Ovary (tissue), 10 donors: ENCODE measurements at places on chromosomes 12 and 14. TPM values are rescaled to one million over a fixed set of nuclear protein-coding genes. Genes with fewer than 3 reads are reported as not detected.

GRCh38 chr14:92914087-92914656 lies 8.8 kb upstream of the CHGA start:
- DNase-seq = no peak
- no peaks in the 10 kb centered on the region for H3K36me3 ChIP-seq
- H3K4me1 ChIP-seq = no peaks in the 10 kb centered on the region
- no peak overlapping the region for H3K4me3 ChIP-seq
- H3K27ac ChIP-seq = no peak overlapping the region
- no peaks in the 10 kb centered on the region for H3K27me3 ChIP-seq

DNA sequence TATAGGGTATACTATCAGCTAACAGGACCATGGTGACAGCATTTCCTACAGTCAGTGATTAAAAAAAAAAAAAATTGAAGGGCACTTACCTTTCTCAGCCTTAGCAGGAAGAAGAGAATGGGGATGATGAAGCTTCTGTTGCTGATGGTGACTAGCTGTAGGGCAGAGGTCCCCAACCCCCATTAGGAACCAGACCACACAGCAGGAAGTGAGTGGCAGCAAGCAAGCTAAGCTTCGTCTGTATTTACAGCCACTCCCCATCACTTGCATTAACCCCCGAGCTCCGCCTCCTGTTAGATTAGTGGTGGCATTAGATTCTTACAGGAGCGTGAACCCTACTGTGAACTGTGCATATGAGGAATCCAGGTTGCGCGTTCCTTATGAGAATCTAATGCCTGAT lies 91.3 kb upstream of the USP44 start:
- no peaks in the 10 kb centered on the region for H3K36me3 ChIP-seq
- no peaks in the 10 kb centered on the region for H3K4me1 ChIP-seq
- no peak overlapping the region for H3K27ac ChIP-seq
- DNase-seq = no peak
- H3K27me3 ChIP-seq = no peaks in the 10 kb centered on the region

GLIPR1L1 gene
- total RNA-seq = not detected

GRCh38 chr14:70527501-70528105 lies 7.2 kb downstream of the ADAM20 start:
- no peaks in the 10 kb centered on the region for H3K27me3 ChIP-seq
- no peak overlapping the region for H3K27ac ChIP-seq

- H3K4me3 ChIP-seq = no peak overlapping the region
- no peak for DNase-seq
- H3K27ac ChIP-seq = no peak overlapping the region
- peaks cover 11% of the 10 kb centered on the region for H3K27me3 ChIP-seq
- H3K36me3 ChIP-seq = no peaks in the 10 kb centered on the region
These were observed 873 bp upstream of the GSC start for GRCh38 chr14:94770815-94771157.

RNF212B gene
- total RNA-seq = not detected

P2RX2 gene
- total RNA-seq = not detected

LRFN5 gene
- total RNA-seq = 0.73 TPM

OR6C3 gene
- not detected for total RNA-seq

- no peak for DNase-seq
- H3K36me3 ChIP-seq = no peaks in the 10 kb centered on the region
- no peaks in the 10 kb centered on the region for H3K27me3 ChIP-seq
- H3K4me1 ChIP-seq = no peaks in the 10 kb centered on the region
- no peak overlapping the region for H3K27ac ChIP-seq
These were observed 94.2 kb upstream of the CNTN1 start for GRCh38 chr12:40598073-40598472.

ZDHHC22 gene
- not detected for total RNA-seq

DNA sequence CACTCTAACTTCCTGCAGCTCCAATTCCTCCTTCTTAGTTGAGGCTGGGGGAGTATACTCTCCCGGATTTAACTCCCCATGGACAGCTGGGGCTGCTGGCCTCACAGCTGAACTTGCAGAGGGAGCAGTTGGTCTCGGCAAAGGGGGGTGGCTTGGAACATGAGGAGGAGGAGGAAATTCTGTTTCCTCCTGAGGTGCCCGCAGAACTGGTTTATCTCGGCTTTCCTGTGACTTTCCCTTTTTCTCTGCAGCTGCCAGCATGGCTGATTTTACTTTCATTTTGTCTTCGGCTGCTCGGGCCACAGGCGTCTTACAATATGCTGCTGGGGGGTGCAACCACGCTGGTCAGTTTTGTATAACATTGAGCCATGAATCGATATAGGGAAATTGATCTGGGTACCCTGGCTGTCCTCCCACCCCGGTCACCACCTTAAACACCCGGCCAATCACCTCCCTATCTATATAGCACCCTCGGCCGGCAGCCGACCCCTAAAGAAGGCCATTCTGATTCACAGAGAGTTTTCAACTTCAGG lies 1317.6 kb downstream of the TMEM121 start:
- H3K4me1 ChIP-seq = peaks cover 15% of the 10 kb centered on the region
- peak overlapping the region; percentile 90 for H3K27ac ChIP-seq
- H3K36me3 ChIP-seq = no peaks in the 10 kb centered on the region
- H3K4me3 ChIP-seq = peak overlapping the region; percentile 40

IL26 gene
- not detected for total RNA-seq

DNA sequence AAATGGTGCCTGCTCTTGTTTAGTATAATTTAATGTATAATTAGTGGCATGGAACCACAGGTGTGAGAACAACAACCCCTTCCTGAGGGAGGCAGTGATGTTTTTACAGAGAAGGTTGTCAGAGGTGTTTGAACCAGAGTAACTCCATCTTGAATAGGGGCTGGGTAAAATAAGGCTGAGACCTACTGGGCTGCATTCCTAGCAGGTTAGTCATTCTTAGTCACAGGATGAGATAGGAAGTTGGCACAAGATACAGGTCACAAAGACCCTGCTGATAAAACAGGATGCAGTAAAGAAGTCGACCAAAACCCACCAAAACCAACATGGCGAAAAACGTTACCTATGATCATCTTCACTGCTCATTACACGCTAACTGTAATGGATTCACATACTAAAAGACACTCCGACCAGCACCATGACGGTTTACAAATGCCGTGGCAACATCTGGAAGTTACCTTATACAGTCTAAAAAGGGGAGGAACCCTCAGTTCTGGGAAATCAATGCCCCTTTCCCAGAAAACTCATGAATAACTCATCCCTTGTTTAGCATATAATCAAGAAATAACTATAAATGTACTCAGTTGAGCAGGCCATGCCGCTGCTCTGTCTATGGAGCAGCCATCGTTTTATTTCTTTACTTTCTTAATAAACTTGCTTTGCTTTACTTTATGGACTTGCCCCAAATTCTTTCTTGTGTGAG lies 47.8 kb upstream of the LTA4H start:
- H3K27me3 ChIP-seq = no peaks in the 10 kb centered on the region
- no peak for DNase-seq
- no peaks in the 10 kb centered on the region for H3K36me3 ChIP-seq
- H3K27ac ChIP-seq = no peak overlapping the region

GRCh38 chr14:101726295-101726953 lies 35.1 kb upstream of the PPP2R5C start:
- no peak overlapping the region for H3K27ac ChIP-seq
- no peak overlapping the region for H3K4me3 ChIP-seq
- H3K4me1 ChIP-seq = peaks cover 2% of the 10 kb centered on the region
- H3K27me3 ChIP-seq = no peaks in the 10 kb centered on the region
- H3K36me3 ChIP-seq = no peaks in the 10 kb centered on the region

VRTN gene
- total RNA-seq = 0.23 TPM

NTF3 gene
- total RNA-seq = 3.2 TPM

DNA sequence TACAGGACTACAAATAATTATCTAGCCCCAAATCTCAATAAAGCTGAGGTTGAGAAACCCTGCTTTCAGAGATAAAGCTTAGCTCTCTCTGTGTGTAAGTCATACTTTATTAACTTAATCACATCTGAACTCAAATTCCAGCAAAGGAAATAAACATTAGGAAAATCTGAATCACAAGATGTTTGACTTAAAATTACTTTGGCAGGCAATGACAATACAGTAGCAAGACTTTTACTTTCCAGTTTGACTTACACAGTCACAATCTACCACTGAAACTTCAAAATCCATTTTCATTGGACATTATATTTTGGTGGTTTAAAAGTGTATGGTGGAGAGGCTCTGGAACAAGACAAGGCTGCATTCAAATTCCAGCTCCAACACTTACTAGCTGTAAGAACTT lies 11.4 kb downstream of the TMEM116 start:
- H3K36me3 ChIP-seq = no peaks in the 10 kb centered on the region
- no peaks in the 10 kb centered on the region for H3K27me3 ChIP-seq
- H3K4me1 ChIP-seq = no peaks in the 10 kb centered on the region
- DNase-seq = no peak
- H3K4me3 ChIP-seq = no peak overlapping the region

DNA sequence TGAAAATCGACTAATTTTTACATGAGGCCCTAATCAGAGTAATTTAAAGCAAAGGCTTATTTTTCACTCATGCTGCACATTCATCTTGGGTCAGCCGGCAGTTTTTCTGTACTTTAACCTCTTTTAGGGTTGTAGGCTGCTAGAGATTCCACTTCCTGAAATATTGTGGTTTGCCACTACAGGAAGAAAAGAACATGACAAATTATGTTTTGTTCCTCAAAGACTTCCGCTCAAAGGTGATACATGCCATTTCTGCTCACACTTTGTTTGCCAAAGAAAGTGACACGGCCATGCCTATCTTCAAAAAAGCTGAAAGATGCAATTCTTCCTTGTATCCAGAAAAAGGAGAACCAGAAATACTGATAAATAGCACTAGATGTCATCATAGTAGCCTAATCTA lies 183.4 kb upstream of the PPFIA2 start:
- no peaks in the 10 kb centered on the region for H3K4me1 ChIP-seq
- no peaks in the 10 kb centered on the region for H3K36me3 ChIP-seq
- no peak overlapping the region for H3K4me3 ChIP-seq

CTSG gene
- total RNA-seq = 1.1 TPM

DNA sequence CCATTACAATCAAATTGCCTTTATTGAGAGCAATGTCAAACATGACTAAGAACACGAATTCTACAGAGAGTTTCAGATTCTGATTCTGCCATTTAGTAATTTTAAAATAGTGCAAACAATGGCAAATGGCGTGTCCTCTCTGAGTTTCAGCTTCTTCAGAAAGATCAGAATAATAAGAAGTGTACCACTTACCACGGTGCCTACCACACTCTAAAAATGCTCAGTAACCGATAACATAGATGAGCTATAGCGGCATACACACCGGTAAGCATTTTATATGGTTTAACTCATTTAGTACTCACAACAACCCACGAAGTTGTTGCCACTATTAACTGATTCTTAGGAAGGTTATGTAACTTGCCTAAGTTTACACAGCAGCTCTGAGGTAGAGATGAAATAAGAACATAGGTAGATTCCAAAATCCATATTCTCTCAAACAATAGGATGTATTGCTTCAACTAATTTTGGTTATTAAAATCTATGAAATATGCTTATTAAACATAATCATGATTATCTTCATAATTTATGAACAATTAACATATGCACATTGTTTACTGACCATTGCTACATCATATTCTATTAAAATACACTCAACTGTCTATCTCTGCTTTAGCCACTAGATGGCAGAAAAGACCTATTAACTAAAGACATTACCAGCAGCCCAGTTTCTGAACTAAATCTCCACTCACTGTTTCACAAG lies 38.3 kb downstream of the SLC6A15 start:
- no peak for DNase-seq
- H3K4me1 ChIP-seq = no peaks in the 10 kb centered on the region
- no peak overlapping the region for H3K27ac ChIP-seq
- no peaks in the 10 kb centered on the region for H3K27me3 ChIP-seq

GRCh38 chr14:58280954-58281787 lies 17.2 kb upstream of the ARID4A start:
- peak overlapping the region; percentile 13 for H3K27ac ChIP-seq
- H3K36me3 ChIP-seq = no peaks in the 10 kb centered on the region
- no peak overlapping the region for H3K4me3 ChIP-seq
- no peaks in the 10 kb centered on the region for H3K27me3 ChIP-seq
- H3K4me1 ChIP-seq = peaks cover 4% of the 10 kb centered on the region

DNA sequence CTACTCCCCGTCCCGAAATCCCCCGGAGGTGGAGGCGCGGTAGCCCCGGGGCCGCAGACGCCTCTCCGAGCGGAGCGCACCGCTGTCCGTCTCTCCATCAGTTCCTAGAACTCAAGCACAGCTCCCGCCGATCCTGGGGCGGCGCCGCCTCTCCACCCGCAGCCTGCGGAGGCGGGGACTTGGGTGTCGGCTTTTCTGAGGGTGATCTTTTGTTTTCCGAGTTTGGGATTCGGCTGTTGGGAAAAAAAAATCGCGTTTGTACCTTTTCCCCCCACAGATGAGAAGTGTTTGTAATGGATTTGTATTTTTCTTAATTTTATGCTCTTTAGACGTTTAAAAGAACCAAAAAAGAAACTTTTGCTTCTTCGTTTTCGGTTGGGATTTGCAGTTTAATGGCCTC lies 26.6 kb downstream of the LRCOL1 start:
- H3K27me3 ChIP-seq = no peaks in the 10 kb centered on the region
- no peak overlapping the region for H3K27ac ChIP-seq
- no peaks in the 10 kb centered on the region for H3K36me3 ChIP-seq
- no peaks in the 10 kb centered on the region for H3K4me1 ChIP-seq

DNA sequence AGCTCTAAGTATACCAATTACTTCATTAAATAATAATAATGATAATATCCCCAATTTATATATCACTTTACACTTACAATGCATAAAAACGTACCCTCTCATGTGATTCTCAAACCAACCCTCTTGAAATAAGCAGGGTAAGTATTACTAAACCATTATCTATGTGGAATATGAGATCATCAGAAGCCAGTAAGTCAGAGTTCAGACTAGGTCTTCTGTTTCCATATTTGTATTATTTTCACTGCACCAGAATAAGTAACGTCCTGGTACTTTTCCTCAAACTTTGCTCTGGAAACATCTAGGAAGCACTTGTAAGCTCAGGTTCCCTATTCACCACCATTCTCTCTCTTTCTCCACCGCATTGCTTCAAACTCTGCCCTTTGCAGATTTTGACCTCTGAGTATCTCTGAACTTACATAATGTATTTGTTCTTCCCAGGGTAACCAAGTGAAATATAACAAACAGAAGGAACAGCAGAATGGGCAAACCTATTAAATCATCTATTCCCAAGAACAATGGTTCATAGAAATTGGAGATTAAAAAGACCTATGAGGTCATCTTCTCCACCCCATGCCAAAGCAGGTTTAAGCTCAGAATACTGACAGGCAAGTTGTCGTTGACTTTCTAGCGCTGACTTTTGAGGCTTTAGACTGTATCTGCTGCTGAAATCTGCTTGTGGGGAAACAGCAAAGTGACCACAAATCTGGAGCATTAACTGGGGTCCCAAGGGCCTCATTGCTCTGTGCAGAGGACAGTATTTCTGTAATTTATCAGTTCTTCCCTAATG lies 161.3 kb upstream of the FAR2 start:
- no peak overlapping the region for H3K4me3 ChIP-seq
- H3K36me3 ChIP-seq = no peaks in the 10 kb centered on the region
- no peak for DNase-seq
- H3K4me1 ChIP-seq = no peaks in the 10 kb centered on the region

- H3K27ac ChIP-seq = no peak overlapping the region
- peaks cover 3% of the 10 kb centered on the region for H3K4me1 ChIP-seq
- no peaks in the 10 kb centered on the region for H3K36me3 ChIP-seq
These were observed 8.6 kb downstream of the TMEM179 start for GRCh38 chr14:104595911-104596450.

GRCh38 chr12:103840462-103840875 lies 565 bp downstream of the NT5DC3 start:
- DNase-seq = peak; percentile 64
- peaks cover 1% of the 10 kb centered on the region for H3K4me1 ChIP-seq
- no peaks in the 10 kb centered on the region for H3K27me3 ChIP-seq
- H3K4me3 ChIP-seq = peak overlapping the region; percentile 87
- no peaks in the 10 kb centered on the region for H3K36me3 ChIP-seq
